ENCODE measurements at places on chromosomes 12 and 14. TPM values are rescaled to one million over a fixed set of nuclear protein-coding genes. Genes with fewer than 3 reads are reported as not detected.

- no peak for DNase-seq
- no peaks in the 10 kb centered on the region for H3K36me3 ChIP-seq
- no peaks in the 10 kb centered on the region for H3K4me1 ChIP-seq
- no peaks in the 10 kb centered on the region for H3K27me3 ChIP-seq
- H3K4me3 ChIP-seq, result no peak overlapping the region
These were observed 73.2 kb downstream of the MYRFL start for GRCh38 chr12:69898236-69898635.

DNA sequence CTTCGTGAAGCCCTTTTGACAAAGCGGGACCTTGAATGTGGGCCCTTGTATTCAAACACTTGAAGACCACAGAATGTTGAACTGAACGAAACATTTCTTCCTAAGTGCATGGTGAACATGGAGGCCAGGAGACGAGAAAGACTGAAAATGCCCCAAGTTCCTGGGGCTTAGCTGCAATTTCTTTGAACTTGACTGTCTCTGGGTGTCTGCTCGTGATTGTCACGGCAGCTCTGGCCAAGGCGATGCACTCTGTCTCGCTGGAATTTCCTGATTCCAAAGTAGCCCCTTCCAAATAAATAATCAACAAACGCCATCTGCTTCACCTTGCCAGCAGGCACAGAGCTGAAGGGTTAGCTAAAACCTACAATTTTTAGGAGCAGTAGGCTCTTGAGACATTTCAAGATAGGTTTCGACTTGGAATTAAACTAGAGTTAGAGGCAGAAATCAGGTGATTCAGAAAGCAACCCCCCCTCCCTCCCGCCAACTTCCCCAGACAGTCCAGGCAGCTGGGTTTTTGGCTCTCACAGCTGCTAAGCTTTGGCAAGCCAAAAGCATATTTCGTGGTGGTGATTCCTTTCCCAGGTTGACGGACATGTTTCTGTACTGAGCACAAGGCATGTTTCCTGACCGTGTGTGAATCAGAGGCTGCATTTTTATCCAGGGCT, 13.5 kb upstream of the IRF2BPL start:
- no peaks in the 10 kb centered on the region for H3K36me3 ChIP-seq
- no peak overlapping the region for H3K4me3 ChIP-seq
- H3K27me3 ChIP-seq, result no peaks in the 10 kb centered on the region
- H3K4me1 ChIP-seq, result peaks cover 57% of the 10 kb centered on the region
- peak overlapping the region; percentile 74 for H3K27ac ChIP-seq

DNA sequence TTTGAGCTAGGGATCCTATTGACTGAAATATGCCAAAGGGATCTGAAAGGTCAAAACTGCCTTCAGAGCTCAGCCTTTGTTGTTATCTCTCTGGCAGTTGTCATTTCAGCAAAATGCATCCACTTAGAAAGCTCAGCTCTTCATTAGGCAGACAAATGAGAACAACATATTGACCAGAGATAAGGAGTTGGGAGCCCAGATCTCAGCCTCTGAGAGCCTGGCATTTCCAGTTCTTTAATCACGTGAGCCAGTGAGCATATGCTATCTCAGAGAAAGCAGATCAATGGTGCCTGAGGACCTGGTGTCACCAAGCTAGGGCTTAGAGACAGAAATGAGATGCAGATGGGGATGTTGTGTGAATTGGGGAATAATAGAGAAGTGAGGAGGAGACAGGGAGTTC, 101.1 kb downstream of the DAD1 start:
- no peaks in the 10 kb centered on the region for H3K4me1 ChIP-seq
- no peaks in the 10 kb centered on the region for H3K27me3 ChIP-seq
- no peak for DNase-seq
- no peak overlapping the region for H3K4me3 ChIP-seq

GRCh38 chr12:59595565-59595882, 305 bp upstream of the SLC16A7 start:
- DNase-seq, result no peak
- peak overlapping the region; percentile 72 for H3K4me3 ChIP-seq
- H3K36me3 ChIP-seq, result no peaks in the 10 kb centered on the region
- no peaks in the 10 kb centered on the region for H3K27me3 ChIP-seq
- H3K27ac ChIP-seq, result peak overlapping the region; percentile 98

GRCh38 chr12:114392909-114393308, 13.0 kb downstream of the TBX5 start:
- H3K27me3 ChIP-seq, result peaks cover 3% of the 10 kb centered on the region
- DNase-seq, result no peak
- no peak overlapping the region for H3K27ac ChIP-seq
- H3K4me3 ChIP-seq, result no peak overlapping the region
- no peaks in the 10 kb centered on the region for H3K4me1 ChIP-seq

Gene ABCC9
- 1.4 TPM for polyA plus RNA-seq

GRCh38 chr14:49966304-49966809, 73.5 kb downstream of the ARF6 start:
- no peaks in the 10 kb centered on the region for H3K36me3 ChIP-seq
- no peak overlapping the region for H3K4me3 ChIP-seq
- H3K4me1 ChIP-seq, result peaks cover 6% of the 10 kb centered on the region
- no peaks in the 10 kb centered on the region for H3K27me3 ChIP-seq

DNA sequence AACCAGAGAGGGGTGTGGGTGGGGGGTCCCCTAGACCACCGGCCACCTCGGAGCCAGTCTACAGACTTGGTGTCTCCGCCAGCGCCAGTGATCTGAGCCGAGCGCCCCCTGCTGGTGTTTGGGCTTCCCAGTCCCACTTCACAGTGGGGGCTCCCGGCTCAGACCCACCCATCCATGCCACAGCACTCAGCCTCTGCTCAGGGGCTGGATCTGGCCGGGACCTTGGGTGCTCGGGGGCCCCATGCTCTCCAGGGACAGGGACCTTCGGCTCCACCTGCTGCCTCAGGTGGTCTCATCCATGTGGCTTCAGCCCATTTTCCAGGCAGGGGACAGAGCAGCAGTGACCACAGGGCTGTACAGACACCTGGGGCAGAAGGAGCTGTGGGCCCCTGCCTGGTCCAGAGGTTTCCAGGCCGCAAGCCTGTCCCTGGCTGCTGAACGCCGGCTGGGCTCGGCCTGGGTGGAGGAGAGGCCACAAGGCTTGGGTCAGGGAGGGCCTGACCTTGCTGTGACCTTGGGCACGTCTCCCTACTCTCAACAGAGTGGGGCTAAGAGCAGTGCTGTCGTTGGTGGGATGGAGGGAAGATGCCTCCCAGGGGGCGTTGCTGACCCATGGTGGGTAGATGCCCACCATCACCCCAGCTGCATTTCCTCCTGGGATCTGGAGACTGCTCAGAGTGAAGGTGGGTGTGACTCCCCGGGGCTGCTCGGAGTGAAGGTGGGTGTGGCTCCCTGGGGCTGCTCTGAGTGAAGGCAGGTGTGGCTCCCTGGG, 86.3 kb downstream of the KIF26A start:
- no peaks in the 10 kb centered on the region for H3K4me1 ChIP-seq
- H3K27ac ChIP-seq, result no peak overlapping the region
- no peaks in the 10 kb centered on the region for H3K36me3 ChIP-seq
- H3K4me3 ChIP-seq, result no peak overlapping the region

DNA sequence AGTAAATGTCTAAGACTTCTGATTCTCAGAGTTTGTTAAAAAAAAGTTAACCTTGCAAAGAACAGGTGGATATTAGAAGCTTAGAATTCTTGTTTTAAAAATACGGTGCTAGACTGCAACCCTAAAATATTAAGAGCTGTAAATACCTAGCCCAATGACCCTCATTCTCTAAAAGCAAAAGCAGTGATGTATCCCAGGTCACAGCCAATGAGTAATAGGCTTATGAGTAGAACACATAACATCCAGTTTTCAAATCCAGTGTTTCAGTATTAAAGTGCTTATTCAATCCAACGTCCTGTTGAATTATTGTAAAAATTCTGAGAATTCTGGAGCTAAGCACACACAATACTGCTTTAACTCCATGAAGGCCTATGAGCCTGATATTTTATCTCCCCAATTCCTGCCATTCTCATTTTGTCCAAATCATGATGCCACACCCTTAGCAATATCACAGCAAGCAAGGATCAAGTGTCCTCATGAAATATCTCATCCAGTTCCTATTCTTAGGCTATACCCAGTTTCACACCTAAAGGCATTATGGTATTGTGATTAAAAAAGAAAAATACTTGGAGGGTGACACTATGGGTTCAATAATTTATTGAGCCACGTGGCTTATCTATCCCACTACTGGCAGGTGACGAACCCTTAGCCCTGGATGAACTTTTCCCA, 15.3 kb upstream of the ARID4A start:
- no peaks in the 10 kb centered on the region for H3K36me3 ChIP-seq
- no peak for DNase-seq
- no peaks in the 10 kb centered on the region for H3K27me3 ChIP-seq

Gene GABARAPL1
- polyA plus RNA-seq, result 92.7 TPM

DNA sequence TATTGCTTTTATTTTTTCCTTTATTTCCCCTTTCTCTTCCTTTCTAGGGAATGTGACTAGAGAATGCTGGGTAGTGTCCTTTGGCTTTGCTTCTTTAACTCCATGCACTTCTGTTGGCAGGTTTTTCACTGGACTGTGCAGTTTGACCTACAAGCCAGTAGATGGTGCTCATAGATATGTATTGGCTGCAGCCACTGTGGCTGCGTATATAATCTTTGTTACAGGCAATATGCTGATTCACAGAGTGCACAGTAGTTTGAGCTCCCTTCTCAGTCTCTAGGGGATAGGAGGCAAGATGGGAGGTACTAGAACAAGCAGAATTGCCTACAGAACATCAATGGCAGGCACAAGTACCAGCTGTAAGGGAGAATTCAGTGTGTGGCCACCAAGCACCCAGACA, 503.5 kb downstream of the LRFN5 start:
- H3K27ac ChIP-seq, result no peak overlapping the region
- H3K4me3 ChIP-seq, result no peak overlapping the region
- no peak for DNase-seq
- H3K27me3 ChIP-seq, result no peaks in the 10 kb centered on the region

Gene FIGNL2
- 0.21 TPM for polyA plus RNA-seq

DNA sequence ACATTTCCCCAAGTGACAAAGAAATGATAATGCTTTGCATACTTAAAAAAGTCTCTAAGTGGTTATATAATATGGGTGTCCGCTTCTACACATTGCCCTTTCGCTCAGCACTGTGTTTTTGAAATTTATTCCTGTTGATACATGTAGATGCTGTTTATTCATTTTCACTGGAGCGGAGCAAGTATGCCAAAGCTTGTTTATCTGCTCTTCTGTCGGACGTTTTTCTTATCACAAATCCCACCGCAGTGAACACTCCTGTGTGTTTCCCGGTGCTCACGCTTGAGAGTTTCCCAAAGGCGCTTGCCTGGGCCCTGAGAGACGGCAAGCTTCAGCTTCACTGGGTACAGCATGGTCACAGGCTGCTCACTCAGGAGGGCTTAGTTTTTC, 50.2 kb downstream of the TPCN1 start:
- H3K36me3 ChIP-seq, result peaks cover 5% of the 10 kb centered on the region
- H3K4me1 ChIP-seq, result peaks cover 11% of the 10 kb centered on the region
- no peaks in the 10 kb centered on the region for H3K27me3 ChIP-seq
- peak overlapping the region; percentile 17 for H3K27ac ChIP-seq
- H3K4me3 ChIP-seq, result no peak overlapping the region

Gene STAC3
- 3.0 TPM for polyA plus RNA-seq

Gene ADAM20
- 0.08 TPM for polyA plus RNA-seq

Gene NRIP2
- polyA plus RNA-seq, result 0.68 TPM

Gene RNASE8
- polyA plus RNA-seq, result not detected

All from pancreas (tissue), 10 donors.